CD4-positive, alpha-beta T cell treated with Interleukin-15 for 4 hours (primary cell): ENCODE measurements at places on chromosomes 7 and 10.
A peak's percentile ranks its signal among the peaks of the same experiment; 100 is the strongest.

GRCh38 chr10:30491204-30491915, 57.4 kb downstream of the MAP3K8 start:
- DNase-seq, result no peak

GRCh38 chr7:47404010-47404409, 177.9 kb downstream of the TNS3 start:
- no peak for DNase-seq

DNA sequence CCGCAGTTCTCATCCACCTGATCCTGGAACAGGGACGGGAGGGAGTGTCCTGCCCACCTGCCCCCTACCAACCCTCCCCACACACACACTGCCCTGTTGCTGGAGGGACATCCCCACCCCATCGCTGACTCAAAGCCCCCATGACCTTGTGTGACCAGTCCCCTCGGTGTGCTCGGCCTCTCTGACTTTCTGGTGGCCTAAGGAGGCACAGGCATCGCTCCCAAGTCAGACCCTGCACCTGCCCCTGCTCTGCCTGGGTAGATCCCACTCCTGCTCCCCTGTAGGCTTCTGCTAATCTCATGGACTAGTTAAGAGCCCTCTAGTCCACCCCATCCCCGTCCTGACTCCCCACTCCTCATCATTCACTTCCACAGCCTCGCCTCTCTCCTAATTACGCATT, 58.8 kb upstream of the DOCK1 start:
- no peak for DNase-seq

- DNase-seq, result no peak
Observed at GRCh38 chr10:103533827-103534226, 40.3 kb downstream of the NEURL1 start.

DNA sequence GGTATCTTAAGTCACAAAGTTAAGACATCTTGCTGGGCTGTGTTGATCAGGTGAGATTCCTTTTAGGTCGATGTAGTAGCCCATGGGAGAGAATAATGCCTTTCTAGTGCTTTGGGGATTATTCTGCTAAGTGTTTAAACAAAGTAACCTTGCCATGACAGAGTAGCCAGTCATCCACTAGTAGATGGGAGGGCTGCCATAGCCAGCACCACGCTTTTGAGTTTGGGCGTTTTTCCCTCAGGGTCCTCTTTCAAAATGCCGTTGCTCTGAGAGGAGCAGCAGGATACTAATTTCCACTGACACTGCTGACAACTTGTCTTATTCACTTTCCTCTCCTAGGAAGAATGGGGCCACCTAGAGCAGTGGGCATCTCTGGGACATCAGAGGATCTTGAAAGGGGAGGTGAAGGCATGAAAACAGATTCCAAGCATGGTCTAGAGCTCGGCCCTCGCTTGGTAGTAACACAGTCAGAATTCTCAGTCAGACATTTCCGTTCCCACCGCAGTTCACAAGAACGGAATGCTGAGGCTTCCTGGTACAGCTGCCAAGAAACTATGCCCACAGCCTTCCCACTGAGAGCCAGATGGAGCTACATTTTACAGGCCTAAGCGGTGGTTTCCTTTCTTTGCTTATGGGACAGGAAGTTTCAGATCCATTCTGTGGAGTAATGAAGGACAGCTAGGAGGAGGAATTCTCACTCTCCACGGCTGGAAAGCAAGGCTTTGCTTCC, 15.3 kb upstream of the RSU1 start:
- no peak for DNase-seq

- no peak for DNase-seq
Observed at GRCh38 chr10:4041635-4042034, 256.6 kb upstream of the KLF6 start.

DNA sequence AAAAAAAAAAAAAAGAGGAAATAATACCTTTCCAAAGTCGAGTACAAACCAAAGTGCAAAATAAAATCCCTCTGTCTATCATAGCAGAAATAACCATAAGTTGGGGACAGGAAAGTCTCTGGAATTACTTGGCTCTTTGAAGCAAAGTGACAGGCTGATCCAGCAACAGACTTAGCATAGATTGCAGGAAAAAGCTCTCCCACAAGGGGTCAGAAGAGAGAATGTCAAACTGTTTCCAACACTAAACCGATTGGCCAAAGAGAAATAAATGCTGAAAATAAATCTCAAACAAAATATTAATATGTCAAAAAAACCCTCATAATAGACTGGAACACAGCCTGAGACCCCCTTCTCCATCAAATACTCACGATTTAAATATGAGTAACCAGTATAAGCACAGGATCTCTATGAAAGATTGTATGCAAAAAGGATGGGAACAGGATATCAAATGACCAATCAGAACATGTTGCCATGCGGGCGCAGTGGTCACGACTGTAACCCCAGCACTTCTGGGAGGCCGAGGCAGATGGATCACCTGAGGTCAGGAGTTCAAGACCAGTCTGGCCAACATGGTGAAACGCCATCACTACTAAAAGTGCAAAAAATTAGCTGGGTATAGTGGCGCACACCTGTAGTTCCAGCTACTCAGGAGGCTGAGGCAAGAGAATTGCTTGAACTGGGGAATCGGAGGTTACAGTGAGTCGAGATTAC, 1000.7 kb upstream of the LRRN3 start:
- DNase-seq, result no peak

DNA sequence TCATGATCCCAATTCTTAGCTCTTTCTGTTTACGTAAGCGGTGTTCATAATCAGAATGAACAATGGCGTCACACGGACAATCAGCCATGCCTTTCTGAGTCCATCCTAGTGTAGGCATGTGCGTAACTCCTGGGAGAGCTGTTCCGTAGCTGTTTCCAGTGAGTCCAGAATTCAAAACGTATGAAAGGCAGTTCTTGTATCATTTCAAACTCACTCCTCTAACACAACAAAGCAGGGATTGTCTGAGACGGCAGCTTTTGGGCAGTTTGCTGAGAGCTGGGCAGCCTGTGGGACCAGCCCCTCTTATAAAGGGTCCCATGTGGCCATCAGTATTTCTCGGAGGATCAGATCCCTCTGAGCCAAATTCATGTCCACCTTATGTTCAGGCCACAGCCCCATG, 43.4 kb downstream of the PSPH start:
- no peak for DNase-seq

DNA sequence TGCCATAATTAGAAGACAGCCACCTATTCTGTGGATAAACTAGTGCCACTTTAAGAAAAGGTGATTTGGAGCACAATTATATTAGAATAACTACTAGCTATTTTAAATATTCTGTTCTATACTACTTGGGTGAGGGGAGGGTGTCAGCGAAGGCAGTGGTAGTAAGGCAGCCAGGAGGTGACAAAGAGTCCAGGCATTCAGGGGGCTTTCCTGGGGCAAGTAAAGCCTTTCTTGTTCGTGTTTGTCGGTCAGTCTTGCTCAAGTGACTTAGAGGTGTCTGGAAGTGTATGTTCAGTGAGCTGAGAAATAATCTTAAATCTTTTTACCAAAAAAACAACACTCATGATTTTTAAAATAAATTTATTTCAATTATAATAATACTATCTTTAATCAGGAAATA, 34.4 kb downstream of the ADD3 start:
- no peak for DNase-seq

DNA sequence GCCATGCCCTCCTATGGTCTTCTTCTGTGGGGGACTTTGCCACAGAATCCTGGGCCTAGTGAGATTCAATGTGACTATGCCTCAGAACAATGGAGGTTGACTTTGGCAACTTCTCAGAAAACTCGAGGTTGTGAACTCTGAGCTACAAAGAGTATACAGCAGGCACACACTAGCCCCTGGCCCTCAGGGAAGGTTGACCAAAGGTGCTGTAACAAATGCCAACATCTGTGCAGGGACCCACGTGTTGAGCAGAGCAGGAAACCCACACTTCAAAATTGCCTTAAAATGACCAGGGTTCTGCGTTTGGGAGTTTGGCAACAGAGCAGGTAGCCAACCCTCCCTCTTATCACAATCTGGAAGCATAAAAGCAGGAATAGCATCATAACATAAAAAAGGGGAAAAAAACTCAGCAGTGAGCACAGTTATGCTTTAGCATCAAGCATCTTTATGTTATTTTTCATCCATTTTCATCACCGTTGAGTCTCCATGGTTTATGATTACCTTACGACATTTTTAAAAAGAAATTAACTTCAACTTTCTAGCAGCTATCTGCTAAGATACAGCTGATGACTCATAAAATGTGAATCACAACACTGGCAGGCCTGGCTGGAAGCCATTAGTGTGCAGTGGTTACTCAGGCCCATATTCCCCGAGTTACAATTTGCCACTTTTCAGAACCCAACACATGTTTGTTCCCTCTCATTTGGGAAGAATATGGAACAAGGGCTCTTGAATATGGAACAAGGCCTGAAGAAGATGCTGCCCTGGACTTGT, 11.1 kb downstream of the PRLHR start:
- no peak for DNase-seq

DNA sequence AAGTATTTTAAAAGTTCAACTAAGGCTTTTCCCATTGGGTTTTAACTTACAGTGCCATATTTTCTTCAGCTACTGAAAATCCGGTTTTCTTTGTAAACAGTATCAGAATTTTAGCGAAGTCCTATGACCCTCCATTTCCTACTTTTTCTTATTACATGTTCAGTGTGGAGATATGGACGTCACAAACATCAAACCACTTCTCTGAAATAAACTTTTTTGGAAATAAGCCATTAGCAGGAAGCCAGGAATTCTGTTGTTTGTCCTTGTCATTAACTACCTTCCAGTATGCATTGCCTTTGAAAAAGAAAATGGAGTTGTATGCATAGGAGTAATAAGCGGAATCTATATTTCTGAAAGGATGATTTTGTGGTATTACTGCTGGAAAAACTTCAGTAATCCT, 9.1 kb downstream of the MMP21 start:
- no peak for DNase-seq

DNA sequence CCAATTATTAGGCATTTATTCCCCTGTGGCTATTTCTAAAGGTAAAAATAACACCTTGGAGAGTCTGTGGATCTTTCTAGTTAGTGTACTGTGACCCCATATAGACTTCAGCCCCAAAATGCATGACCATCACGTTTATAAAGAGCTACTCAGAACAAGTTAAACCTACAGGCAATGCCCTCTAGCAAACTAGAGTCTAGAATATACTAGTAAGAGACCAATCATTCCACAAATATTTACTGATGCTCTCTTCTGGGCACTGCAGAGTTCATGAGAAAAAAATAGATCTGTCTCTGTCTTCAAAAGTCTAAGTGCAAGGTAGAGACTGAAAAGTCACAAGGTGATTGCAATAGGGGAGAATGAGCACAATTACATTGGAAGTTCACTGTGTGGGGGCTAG, 20.5 kb upstream of the CALD1 start:
- DNase-seq, result no peak

GRCh38 chr7:11195502-11195901, 221.8 kb downstream of the PHF14 start:
- no peak for DNase-seq

DNA sequence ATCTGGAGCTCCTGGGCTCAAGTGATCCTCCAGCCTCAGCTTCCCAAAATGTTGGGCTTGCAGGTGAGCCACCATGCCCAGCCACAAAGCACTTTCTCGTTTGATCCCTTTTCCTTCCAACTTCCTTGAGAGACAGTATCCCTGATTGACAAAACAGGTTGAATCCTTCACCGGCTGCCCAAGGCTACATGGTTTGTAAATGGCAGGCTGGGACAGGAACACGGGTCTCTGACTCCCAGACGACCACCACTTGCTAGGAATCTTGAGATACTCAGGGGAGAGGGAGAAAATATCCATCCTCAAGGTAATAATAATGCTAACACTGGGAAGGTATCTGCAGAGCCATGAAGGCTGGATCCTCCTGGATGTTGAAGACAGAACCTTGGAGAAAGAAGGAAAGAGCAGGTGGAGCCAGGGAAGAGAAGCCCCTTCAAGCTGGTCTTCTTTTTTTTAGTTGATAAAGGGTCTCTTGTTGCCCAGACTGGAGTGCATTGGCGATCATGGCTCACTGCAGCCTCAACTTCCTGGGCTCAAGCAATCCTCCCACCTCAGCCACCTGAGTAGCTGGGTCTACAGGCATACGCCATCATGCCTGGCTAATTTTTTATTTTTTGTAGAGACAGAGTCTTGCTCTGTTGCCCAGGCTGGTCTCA, 19.8 kb downstream of the MMRN2 start:
- no peak for DNase-seq

DNA sequence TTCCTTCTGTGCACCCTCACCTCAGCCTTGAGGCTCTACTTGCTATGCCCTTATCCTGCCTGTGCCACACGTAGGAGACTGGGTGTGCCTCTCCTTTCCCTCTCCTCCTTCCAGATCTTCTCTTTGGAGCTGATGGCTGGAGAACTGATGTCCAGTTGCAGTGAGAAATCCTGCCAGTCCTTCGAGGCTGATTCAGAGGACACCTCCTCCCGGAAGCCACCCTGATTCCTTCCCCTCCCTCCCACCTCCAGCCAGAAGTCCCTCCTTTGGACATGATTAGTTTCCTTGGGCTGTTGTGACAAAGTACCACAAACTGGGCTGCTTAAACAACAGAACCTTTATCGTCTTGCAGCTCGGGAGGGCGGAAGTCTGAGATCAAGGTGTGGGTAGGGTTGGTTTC, 161.5 kb downstream of the LYZL1 start:
- DNase-seq, result no peak

GRCh38 chr7:38398725-38399321, 125.4 kb upstream of the TARP start:
- DNase-seq, result peak; percentile 50

DNA sequence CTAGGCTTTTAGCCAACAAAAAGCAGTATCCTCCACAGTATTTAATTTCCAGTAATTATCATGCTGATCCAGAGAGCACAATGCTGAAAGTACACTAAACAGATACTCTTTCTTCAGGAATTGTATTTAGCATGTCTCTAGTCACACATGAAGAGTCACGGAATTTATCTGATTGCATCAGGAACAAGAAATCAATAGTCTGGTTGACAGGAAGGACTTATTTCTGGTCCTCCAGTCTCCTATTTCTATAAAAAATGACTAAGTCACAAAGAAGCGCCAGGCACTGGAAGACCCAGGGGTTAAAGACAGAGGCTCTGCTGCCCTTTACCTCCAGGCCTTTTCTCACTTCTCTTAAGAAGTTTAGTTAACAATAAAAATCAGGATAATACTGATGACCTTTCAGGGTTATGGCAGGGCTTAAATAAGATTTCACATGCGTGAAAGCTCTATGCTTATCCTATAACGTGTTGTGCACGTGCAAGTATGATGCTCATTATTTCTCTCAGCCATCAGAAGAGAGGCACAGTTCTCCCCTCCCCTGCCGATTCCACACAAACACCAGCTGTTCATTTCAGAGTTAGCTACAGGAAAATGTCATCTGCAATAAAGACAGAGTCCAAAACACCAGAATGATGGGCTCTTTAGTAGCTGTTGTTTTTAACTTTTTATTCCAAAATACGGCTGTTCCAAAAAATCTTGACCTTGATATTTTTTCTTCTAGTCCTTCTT, 36.9 kb downstream of the SLC26A4 start:
- DNase-seq, result no peak

DNA sequence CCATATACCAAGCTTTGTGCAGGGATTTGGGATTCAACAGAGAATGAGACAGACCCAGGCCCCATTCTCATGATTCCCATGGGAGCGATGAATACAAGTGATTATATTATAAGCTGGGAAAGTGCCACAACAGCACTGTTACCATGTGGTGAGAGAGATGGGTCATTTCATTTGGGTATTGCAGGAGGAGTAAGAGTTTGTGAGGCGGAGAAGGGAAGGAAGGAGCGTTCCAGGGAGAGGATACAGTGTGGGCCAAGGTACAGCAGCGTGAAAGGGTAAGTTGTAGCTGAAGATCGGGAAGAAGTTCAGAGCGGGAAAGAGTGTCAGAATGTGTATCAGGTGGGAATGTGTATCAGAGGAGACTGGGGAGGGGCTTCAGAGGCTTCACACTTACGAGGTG, 38.5 kb downstream of the GOLGA7B start:
- no peak for DNase-seq
